Astrocyte (in vitro differentiated cells and primary cell): ENCODE measurements at places on chromosomes 6 and 20. TPM values are rescaled to one million over a fixed set of nuclear protein-coding genes. Genes with fewer than 3 reads are reported as not detected.

Gene RBCK1
- 124 and 138 TPM in 2 replicates for total RNA-seq

Gene LZTS3
- total RNA-seq = 11.2 and 12.6 TPM in 2 replicates

Gene ZNFX1
- total RNA-seq = 77.0 and 77.4 TPM in 2 replicates

Gene CASS4
- 2.3 and 2.5 TPM in 2 replicates for total RNA-seq

Gene BHLHE23
- total RNA-seq = not detected in 2 replicates

Gene TGM3
- total RNA-seq = not detected in 2 replicates

Gene SLC17A3
- total RNA-seq = not detected in 2 replicates
